ENCODE measurements at places on chromosomes 2 and 18.

- no peak for DNase-seq
Observed at GRCh38 chr2:236156095-236156859, 11.9 kb downstream of the GBX2 start.

DNA sequence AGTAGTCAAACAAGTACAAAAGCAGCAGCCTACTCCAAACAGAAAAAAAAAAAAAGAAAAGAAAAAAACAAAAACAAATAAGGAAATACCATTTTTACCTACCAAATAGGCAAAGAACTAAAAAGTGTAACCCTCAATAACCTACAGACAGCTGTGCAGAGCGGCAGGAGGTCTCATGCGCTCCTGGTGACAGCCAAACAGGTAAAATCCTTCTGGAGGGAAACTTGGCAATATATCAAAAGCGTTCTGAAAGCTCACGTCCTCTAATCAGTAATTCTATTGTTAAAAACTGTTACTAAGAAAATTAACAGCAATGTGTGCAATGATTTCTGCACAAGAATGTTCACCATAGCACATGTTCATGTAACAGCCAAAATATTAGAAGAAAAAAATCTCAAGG is 105.6 kb downstream of the AFF3 start:
- no peak for DNase-seq

- DNase-seq, result no peak
Observed at GRCh38 chr18:40222776-40223175, 1732.3 kb upstream of the PIK3C3 start.

DNA sequence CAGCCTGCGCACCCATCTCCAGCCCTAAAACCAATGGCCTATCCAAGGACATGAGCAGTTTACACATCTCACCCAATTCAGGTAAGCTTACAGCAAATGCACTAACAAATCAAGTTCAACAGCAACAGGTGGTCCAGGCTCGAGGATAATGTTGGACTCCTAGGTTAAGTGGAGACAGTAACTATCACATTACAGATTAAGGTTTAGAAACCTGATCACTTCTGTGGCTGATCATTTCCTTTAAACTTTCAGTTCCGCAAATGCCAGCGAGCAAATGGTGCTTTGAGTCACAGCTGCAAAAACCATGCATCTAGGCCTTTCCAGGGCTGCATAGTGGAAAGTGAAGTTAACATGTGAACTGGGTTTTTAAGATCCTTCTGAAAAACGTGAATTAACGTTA is 259.4 kb downstream of the GBX2 start:
- DNase-seq, result no peak

DNA sequence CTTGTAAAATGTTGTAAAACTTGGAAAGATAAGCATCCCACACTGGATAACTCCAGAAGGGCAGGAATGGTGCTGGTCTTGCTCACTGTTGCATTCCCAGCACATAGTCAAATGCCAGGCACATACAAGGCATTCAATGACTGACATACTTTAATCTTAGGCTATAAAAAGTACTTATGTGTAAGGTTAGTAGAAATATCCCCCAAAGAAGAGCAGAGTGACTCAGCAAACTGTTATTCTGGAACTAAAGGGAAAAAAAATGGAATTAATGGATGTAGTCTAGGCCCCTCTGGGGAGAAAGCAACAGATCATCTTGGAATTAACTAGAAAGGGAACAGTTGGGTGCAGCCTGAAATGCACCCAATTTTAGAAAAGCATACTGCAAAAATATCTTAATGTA is 9.0 kb downstream of the ZBTB14 start:
- DNase-seq, result no peak

GRCh38 chr18:78778651-78779050 is 201.0 kb upstream of the SALL3 start:
- no peak for DNase-seq

- no peak for DNase-seq
Observed at GRCh38 chr2:237319086-237319820, 94.7 kb downstream of the COL6A3 start.

DNA sequence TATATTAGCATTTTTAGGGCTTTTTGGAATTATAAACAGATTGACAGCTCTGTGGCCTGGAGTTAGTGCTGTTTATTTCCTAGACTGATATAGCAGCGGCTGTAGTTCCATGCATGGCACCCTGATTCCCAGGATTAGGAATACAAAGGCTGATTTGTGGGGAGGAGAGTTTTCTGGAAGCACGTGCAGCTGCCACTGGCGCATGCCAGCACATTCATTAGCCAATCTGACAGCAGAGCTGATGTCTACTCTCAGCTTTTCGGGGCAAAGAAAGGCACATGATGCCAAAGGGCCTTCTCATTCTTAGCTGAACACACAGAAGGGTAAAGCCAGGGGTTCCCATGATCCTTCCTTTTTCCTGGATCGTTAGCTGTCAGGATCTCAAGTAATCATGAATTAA is 45.7 kb upstream of the RAPH1 start:
- DNase-seq, result peak; percentile 42

DNA sequence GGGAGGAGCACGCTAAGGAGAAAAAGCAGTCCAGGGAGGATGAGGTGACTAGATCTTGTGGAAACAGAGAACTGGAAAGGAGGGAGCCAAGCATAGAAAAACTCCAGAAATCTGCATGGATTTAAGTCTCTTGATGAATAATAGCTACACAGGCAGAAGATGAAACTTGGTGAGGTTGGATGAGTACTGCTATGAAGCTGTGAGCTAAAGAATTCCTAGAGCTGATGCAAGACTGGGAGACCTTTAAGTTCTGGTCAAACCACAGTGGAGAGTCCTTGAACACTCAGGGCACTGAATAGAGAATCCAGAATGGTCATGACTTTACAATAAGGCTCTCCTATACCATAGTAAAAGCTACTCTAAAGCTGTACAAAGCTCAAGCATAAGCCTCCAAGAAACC is 18.4 kb upstream of the PIEZO2 start:
- DNase-seq, result no peak

DNA sequence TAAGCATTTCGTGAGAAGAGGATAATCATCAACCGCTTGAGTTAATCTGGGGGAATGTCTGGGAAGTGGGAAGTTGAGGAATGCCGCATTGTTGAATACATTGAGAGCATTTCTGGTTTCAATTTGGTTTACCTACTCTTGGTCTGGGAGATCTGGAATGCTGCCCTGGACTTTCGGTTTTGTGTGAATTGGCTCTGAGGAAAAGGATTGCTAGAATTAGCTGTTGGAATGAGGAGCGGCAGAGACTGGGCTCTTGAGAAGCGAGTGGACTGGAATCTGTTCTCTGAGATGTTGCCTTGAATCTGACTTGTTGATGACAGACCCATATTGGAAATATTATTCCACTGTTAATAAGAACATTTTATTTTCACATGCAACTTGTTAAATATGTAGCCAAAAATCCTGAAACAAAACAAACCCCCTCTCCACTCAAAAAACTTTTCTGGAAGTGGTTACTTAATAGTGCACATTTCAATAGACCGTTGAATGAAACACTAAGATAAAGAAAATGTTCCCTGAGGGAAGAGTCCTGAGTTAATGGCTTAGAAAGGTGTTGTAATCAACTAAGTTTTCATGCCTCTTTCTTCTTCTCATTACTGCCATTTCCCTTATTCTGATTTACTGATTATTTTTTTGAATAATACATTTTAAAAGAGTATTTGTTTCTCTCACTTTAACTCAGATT is 50.8 kb downstream of the PTPRM start:
- peak; percentile 74 for DNase-seq

DNA sequence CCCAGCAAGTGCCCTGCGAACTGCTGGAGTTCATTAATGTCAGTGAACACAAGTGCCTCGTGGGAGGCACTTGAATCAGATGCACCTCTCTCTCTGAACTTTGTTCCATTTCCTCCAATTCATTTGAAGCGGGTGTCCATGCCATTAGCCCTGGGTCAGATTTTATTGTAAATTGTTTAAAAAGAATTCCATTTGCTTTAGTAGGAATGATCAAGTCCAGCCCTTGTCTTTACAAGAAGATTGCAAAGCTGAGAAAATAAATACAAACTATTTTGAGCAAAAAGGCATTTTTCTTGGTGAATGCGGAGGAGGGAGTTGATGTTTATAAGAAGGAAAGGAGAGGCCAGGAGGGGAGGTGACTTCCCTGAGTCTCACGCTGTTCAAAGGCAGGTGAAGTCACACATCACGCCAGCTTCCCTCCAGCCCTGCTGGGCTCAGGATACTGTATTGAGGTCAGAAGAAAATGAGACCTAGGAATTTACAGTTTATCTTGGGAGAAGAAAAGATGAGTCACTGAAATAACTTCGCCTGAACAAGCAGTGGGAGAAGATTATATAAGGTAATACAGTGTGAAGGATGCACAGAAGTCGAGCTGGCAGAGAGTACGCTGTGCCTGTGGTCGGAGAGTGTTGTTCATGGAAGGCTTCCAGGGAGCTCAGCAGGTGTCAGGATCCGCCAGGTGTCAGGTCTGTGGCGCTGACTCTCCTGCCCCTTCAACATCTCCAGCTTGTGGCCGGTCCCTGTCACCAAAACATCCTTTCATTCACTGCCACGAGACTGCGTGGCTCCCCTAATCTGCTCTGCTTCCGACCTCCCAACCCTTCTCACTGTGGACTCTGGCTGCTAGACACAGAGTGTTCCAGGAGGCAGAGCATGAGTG is 36.5 kb downstream of the EFR3B start:
- peak; percentile 61 for DNase-seq

DNA sequence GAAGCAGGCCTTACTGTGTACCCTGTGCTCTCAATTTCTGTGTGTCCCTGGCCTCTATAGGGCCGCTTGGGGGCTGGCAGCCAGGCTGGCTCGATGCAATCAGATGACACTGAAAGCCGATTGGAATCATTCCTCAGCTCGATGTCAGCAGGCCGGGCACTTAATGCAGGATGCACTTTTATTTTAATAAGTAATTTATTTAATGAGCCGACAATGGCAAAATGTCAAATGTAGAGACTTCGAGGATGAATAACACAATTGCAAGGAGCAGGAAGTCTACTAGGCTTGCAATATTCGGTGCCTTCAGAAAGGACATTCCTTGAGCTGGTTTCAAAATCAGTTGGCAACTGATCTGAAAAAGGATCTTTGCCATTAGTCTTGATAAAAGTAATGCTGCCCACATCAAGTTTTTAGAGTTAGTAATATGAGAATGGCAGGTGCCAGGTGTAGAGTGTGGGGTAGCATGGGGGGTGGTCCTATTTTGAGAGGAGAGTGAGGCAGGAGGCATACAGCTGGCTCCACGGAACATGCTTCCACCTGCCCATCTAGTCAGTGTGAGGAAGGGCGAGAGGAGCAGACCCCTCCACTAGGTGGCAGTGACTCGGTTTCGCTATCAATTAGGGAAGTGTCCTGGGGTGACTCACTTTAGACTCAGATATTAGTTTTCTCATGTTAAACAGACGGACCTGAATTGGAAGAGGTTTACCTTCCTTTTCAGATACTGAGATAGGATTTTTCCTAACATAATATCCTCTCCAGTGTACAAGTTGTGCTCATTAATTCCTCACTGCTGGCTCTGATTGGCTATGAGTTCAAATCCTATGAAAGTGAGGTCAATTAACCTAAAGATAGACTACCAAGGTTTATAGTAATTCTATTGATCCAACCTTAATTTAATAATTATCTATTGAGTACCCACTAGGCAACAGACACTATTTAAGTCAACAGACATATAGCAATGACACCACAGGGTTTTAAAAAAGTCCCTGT is 80.9 kb downstream of the NABP1 start:
- DNase-seq, result no peak

DNA sequence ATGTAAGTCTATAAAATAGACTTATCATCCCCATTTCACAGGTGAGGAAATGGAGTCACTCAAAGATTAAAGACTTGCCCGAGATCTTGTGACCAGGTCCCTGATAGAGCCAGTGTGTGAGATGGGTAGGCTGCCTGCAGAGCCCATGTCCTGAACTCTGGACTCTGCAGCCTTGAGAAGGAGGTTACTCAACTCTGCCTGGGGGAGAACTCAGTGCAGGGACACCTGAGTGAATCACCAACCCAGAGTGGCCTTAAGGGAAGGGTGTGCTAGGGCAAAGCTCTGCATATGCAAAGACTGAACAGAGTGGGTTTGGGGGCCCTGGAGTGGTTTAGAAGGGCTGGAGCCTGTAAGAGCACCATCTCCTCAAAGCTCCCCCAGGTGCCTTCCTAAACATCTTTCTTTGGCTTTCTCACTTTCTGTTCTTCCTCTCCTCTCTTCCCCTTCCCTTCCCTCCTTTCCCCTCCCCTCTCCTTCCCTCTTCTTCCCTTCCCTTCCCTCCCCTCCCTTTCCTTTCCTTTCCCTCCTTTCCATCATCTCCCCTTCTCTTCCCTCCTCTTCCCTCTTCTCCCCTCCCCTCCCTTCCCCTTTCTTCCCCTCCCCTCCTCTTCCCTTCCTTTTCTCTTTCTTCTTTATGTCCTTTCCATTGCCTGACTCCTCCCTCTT is 67.6 kb downstream of the CELF4 start:
- DNase-seq, result no peak

- no peak for DNase-seq
Observed at GRCh38 chr18:27206411-27206810, 21.3 kb upstream of the CHST9 start.

DNA sequence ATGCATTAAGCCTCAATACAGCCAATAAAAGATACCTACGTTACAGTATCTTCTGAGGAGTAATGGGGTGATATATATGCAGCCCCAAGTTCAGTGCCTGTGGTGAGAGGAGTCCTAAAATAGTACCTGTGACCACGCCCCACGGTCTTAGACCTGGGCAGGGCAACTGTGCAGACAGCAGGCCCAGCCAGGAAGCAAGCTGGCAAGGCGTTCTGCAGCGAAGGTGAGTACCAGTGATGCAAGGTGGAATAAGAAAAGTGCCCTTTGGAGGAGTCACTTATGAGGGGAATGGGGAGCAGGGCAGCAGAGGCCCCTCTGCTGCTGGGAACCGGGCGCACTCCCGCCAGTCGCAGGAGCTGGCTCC is 12.7 kb upstream of the MAP3K2 start:
- no peak for DNase-seq

DNA sequence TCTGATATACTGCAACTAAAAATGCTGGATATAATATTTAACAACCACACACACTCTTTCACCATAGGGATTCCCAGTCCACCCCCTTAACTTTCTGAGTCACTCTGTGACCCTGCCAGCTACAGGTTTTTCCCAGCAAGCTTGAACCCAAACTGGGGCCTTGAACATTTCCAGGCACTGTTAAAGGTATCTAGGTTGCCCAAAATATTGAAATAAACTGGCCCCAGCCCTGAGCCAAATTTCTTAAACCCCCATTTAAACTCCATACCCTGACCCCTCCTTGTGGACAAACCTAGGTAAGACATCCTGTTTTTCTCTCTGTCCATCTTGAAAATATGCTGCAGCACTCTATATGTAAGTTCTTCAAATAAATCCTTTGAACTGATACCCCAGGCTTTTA is 19.7 kb upstream of the DCTN1 start:
- no peak for DNase-seq

DNA sequence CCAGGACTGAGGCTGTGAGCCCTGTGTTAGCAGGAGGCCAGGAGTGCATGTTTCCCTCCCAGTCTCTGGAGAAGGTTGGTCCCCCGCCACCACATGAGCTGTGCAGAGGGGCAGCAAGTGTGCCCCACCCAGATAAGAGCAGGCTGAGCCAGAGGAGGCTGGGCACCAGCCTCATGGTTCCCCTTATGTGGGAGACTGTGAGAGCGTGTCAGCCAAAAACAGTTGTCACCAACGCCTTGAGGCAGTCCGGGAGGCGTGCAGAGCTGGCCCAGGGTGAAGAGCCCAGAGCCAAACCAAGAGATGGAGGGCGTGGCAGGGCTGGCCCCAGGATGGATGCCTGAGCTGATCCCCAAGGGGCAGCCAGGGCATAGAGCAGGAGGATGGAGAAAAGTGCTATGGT is 128.7 kb upstream of the GLI2 start:
- DNase-seq, result no peak

GRCh38 chr2:119117891-119118882 is 40.4 kb downstream of the C1QL2 start:
- DNase-seq, result no peak

GRCh38 chr2:203797712-203798111 is 69.9 kb upstream of the CTLA4 start:
- no peak for DNase-seq

GRCh38 chr2:34734662-34735061 is 1135.6 kb upstream of the FAM98A start:
- no peak for DNase-seq

All from retinal pigment epithelial cell (primary cell).